Pons (tissue), 1 donor: ENCODE measurements at places on chromosomes 16 and 17.

DNA sequence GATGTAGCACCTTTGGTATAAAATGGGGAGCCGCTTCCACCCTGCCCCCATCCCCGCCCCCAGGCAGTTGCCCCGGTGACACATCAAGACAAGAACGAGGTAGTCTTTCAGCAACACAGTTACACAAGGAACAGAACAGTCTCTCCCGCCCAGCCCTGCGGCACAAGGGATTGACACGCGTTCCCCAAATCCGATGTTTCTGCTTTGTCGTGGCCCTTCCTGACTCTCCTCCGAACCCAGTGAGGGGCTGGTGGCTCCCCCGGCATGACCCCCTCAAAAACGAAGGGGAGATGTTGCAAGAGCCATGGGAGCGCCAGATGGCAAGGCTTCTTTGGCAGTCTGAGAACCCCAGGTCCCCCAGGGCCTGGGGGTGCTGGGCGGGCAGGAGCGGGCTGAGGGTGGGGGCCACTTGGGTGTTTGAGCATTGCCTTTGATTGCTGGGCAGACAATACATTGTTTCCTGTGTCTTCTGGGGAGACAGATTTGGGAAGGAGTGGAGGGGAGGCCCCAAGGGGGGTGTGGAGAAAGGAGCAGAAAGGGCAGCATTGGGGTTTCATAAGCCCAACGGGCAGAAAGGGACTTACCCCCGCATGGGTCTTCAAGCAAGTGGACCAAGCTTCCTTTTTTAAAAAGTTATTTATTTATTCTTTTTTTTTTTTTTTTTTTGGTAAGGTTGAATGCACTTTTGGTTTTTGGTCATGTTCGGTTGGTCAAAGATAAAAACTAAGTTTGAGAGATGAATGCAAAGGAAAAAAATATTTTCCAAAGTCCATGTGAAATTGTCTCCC, 16.6 kb downstream of the COL1A1 start:
- DNase-seq = no peak

DNA sequence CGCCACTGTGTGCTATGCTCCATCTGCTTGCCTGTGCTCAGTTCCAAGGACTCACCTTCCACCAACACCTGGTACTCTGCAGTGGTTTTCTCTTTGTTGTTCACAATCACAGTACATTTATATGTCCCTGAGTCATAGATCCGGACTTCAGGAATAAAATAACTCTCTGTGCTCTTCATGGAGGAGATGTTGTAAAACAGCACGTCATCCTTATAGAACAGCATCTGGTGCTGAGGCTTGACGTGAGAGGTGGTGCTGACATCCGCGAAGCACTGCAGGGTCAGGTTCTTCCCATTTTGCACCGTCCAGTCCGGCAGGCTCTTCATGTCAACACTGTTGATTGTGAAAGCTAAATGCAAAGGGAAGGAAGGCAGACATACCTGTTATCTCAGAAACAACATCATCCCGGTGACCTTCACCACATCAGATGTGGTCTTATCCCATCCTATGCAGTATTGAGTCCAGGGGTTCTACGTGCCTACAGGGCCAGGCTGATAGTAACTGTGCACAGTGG, 12.8 kb downstream of the PECAM1 start:
- no peak for DNase-seq

GRCh38 chr16:81686391-81687130, 92.5 kb upstream of the PLCG2 start:
- no peak for DNase-seq

GRCh38 chr17:2398182-2398581, 2.7 kb downstream of the MNT start:
- no peak for DNase-seq

- DNase-seq = no peak
Measured at GRCh38 chr17:37614391-37614790, 5.2 kb upstream of the SYNRG start.

GRCh38 chr17:4751932-4752331, 12.2 kb upstream of the CXCL16 start:
- no peak for DNase-seq

DNA sequence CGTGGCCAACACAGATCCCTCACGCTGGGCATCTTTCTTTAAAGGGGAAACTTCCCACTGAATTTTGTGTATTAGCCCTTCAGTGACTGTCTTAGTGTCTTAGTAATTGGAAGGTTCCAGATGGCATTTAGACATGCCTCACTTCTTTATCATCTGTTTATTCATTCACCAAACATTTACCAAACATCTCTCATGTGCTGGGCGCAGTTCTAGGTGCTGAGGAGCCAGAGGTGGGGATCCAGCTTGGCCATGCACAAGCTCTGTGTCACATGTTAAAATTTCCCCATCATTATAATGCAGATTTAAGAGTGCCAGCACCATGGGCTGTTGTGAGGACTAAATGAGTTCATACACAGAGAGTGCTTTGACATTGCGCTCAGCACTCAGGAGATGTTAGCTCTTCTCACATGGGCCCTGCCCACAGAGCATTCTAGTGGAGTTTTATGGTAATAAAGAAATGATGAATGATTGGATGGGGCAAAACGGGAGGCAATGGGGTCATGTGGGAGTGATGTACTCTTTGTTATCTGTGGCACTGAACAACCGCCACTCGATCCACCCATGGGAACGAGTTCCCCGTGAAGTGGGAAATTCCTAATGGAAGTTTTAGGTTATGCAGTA, 119.7 kb downstream of the SNX29 start:
- peak; percentile 58 for DNase-seq

GRCh38 chr17:56570199-56570598, 23.3 kb upstream of the NOG start:
- DNase-seq = no peak

GRCh38 chr17:68849673-68850610, 105.2 kb downstream of the ABCA8 start:
- DNase-seq = no peak

DNA sequence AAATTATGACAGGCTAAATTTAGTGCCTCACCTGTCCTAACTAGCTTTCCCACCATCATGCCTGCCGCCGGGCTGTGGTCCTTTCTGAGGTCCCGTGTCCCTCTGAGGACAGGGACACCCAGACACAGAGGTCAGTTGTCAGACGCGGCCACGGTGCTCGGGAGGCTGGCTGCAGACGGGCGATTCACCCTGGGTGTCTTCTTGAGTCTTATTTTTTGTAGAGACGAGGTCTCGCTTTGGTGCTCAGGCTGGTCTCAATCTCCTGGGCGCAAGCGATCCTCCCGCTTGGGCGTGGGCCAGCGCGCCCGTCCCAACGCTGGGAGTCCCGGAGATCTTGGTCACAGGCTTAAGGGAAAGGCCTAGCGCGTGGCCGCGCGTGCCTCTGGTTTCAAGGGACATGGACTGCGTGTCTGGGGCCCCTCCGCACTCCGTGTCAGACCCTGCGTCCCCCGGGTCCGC, 797 bp upstream of the RAB11FIP3 start:
- peak; percentile 47 for DNase-seq

GRCh38 chr16:81040131-81040530, 4.5 kb downstream of the ATMIN start:
- DNase-seq = no peak

DNA sequence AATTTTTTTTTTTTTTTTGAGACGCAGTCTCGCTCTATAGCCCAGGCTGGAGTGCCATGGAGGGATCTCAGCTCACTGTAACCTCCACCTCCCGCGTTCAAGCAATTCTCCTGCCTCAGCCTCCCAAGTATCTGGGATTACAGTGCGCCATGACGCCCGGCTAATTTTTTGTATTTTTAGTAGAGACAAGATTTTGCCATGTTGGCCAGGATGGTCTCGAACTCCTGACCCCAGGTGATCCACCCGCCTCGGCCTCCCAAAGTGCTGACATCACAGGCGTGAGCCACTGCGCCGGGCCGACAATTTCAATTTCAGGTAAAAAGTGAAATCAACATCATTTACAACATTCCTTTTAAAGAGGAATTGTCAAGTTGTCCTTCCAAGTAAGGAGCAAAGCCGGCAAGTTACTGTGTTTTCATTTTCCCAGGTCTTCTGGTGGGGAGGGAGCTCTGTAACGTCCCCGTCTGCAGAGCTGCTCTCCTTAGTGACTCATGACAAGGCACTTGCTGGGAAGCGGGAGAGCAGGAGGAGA, 873 bp downstream of the NPLOC4 start:
- peak; percentile 25 for DNase-seq

DNA sequence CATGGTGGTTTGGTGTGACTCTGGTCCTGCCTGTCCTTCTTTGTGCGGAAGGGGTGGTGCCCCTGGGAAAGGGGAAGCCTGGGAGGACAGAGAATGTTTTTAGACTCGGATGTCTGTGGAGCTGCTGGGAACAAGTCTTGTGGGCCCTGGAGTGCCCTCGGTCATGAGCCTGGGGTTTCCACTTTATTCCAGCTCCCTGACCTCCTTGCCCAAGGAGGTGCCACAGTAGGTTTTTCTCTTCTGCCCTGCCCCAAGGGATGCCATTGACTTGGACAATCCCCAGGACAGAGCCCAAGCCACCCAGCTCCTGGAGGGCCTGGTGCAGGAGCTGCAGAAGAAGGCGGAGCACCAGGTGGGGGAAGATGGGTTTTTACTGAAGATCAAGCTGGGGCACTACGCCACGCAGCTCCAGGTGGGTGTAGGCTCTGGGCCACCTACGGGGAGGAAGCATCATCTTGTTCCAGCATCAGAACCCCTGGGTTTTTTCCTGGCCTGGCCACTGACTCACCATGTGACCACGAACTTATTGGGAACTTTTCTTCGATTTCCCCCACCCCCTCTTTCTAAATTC, 1.4 kb downstream of the STAT5A start:
- DNase-seq = no peak

- peak; percentile 69 for DNase-seq
Measured at GRCh38 chr16:28543072-28543471, 4.3 kb upstream of the NUPR1 start.

DNA sequence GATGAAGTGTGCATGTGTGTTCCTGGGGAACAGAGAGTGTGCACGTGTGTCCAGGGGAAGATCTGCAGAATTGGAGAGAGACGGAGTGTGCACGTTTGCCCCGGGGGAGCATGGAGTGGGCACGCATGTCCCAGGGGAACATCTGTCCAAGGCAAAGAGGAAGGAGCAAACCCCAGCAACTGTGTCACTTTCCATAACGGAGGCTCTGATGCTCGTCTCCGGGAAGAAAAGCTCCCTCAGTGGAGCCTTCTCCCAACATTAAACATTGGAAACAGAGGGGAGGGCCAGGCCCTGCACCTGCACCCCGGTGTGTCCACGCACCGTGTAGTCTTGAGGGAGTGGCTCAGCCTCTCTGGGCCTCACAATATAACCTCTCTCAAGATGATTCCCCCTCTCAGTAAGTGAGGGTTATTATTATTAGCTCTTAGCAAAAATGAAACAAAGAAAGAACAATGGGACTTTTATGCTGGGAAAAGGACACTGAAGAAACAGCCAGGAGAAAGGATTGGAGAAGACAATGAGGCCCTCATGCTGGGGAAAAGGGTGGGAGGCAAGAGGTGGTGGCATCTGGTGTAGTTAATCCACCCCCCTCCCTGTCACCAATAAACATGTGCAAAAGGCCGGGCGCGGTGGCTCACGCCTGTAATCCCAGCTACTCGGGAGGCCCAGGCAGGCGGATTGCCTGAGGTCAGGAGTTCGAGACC, 7.6 kb downstream of the RAB40B start:
- DNase-seq = peak; percentile 96

DNA sequence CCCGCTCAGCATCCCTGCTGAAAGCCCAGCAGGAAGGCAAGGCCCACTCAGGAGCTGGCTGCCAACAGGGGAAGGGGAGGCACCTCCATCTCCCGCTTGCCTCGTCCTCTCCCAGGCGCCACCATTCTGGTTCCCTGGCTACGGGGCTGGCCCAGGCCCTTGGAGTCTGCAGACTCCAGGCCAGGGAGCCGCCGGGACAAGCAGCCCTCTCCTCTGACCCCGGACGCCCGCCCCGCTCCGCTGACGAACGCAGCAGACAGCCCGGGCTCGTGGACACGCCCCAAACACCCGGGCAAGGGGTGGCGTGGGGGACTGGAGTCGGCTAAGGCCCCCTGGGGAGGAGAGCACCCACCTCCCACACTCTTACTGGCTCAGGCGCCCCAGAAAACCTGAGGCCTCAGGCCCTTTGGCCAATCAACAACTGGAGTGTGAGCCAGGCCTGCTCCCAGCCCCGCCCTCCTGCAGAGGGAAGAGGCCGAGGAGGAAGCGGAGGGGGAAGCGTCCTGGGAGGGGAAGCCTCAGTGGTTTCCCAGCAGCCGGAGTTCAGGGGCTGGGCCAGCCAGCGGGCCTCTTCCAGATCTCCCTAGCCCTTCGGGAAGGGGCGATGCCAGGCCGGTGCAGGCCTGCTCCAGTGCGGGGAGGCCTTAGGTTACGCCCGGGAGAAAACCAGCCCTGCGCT, 4.2 kb downstream of the MNT start:
- peak; percentile 80 for DNase-seq

GRCh38 chr16:63830061-63830460, 1291.8 kb downstream of the CDH11 start:
- DNase-seq = no peak

DNA sequence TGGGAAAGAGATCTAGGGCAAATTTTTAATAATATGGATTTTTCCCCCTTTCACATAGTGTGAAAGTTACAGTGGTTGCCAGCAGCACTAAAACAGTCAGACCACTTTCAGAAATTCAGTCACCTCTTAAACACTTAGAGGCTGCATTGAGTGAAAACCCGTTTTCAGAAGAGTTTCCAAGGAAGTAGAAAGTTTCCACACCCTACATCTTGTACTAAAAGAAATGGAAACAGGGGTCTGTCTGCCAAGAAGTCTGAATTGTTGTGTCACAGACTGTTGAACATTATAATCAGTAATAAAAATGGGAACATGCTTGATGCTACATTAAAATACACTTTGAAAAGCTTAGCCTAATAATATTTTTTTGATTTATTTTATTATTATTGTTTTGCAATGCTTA, 278.9 kb upstream of the KCNJ16 start:
- DNase-seq = no peak

DNA sequence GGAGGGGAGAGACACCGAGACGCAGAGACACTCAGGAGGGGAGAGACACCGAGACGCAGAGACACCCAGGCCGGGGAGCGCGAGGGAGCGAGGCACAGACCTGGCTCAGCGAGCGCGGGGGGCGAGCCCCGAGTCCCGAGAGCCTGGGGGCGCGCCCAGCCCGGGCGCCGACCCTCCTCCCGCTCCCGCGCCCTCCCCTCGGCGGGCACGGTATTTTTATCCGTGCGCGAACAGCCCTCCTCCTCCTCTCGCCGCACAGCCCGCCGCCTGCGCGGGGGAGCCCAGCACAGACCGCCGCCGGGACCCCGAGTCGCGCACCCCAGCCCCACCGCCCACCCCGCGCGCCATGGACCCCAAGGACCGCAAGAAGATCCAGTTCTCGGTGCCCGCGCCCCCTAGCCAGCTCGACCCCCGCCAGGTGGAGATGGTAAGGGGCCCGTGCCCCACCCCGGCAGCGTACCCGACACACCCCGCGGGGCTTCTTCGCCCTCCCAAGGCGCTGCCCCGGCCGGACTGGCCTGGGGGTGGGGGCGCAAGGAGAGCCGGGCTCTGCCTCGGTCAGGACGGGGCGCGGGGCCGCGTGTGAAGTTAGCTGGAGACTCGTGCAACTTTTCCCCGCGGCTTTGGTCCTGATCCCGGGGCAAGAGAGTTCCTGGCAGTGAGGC, 427 bp downstream of the PPP1R1B start:
- DNase-seq = no peak

- DNase-seq = no peak
Measured at GRCh38 chr16:67959536-67960329, 8.7 kb downstream of the SLC12A4 start.

GRCh38 chr17:48250949-48251348, 143.4 kb downstream of the SNX11 start:
- DNase-seq = no peak

- DNase-seq = no peak
Measured at GRCh38 chr17:56832446-56832845, 1.3 kb downstream of the C17orf67 start.

GRCh38 chr17:78575899-78576298, 1.3 kb downstream of the DNAH17 start:
- no peak for DNase-seq

GRCh38 chr16:49588729-49589384, 215.3 kb downstream of the C16orf78 start:
- no peak for DNase-seq
